AG10803 (cell line): ENCODE measurements at places on chromosomes 13 and 19.

DNA sequence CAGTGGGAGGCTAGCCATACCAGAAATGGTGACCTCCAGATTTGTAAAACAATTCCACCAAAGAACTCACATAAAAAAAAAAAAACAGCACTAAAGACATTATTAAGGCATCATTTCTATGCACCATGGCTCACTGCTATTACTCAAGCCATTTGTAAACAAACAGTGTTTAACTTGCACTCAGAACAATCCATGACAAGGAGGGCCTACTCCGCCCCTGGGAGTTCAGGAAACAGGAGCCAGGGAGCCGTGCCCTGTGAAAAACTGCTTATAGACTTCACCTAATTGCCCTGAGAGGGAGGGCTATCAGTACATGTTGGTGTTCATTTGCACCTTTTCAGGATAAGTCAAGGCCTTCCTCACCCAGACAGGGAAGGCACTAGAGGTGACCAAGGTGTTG, 103.2 kb downstream of the ZNF429 start:
- DNase-seq, result no peak

- DNase-seq, result no peak
These were observed 1.5 kb downstream of the KCNC3 start for GRCh38 chr19:50327461-50328223.

- DNase-seq, result no peak
These were observed 20.5 kb downstream of the ZNF607 start for GRCh38 chr19:37699057-37699456.

- DNase-seq, result peak; percentile 21
These were observed 497.6 kb downstream of the GPC6 start for GRCh38 chr13:93724187-93724586.

DNA sequence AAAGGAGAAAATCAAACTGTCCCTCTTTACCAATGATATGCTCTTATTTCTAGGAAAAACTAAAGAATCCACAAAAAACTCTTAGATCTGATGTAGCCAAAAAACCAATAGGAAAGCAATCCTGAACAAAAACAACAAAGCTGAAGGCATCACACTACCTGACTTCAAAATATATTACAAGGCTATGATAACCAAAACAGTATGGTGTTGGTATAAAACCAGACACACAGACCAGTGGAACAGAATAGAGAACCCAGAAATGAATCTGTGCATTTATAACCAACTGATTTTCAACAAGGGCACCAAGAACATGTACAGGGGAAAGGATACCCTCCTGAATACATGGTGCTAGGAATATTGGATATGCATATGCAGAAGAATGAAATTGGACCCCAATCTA, 9.7 kb upstream of the ZNF546 start:
- DNase-seq, result no peak

DNA sequence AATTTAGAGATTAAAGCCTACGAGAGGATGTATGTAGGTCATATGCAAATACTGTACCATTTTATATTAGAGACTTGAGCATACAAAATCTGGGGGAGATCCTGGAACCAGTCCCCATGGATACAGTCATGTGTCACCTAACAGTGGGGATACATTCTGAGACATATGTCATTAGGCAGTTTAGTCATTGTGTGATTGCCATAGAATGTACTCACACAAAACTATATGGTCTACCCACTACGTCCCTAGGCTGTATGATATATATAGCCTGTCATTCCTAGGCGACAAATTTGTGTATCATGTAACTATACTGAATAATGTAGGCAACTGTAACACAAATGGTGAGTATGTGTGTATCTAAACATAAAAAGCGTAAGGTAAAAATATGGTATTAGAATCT, 62.8 kb downstream of the WDFY2 start:
- no peak for DNase-seq

- no peak for DNase-seq
These were observed 502.8 kb downstream of the COG6 start for GRCh38 chr13:40158218-40158617.

GRCh38 chr19:10113592-10113963, 2.1 kb downstream of the P2RY11 start:
- no peak for DNase-seq

- DNase-seq, result peak; percentile 62
These were observed 47.9 kb downstream of the RUBCNL start for GRCh38 chr13:46339035-46339666.

GRCh38 chr13:73168953-73169401, 110.2 kb downstream of the KLF5 start:
- no peak for DNase-seq

GRCh38 chr19:41421973-41422372, 5.2 kb downstream of the B3GNT8 start:
- DNase-seq, result no peak

DNA sequence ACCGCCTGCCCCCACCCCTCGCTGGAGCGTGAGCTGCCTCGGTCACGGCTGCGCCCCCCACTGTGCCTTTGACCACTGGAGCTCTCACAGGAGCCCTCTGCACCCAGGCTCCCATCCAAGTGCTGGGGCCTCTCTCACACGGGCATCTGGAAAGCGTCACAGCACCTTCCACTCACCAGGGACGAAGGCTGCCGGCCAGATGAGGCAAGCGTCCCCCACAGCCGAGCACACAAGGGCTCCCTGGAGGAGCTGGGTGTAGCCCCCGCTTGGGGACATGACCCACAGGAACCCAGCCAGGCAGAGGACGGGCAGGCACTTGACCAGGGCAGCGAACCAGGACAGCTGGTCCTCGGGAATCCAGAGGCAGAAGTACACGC, 560 bp downstream of the TMEM86B start:
- no peak for DNase-seq

DNA sequence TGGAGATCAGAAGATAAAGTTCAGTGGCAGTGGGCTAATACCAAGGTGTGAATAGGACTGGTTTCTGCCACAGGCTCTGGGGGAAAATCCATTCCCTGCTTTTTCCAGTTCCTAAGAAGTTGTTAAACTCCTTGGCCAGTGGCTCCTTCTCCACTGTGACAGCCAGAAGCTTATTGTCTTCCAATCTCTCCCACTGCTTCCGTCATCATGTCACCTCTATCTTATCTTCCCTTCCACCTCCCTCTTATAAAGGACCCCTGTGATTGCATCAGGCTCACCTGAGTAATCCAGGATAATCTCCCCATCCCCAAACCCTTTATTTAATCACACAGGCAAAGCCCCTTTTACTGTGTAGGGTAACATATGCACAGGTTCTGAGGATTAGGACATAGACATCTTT, 431.2 kb upstream of the SLC10A2 start:
- no peak for DNase-seq

DNA sequence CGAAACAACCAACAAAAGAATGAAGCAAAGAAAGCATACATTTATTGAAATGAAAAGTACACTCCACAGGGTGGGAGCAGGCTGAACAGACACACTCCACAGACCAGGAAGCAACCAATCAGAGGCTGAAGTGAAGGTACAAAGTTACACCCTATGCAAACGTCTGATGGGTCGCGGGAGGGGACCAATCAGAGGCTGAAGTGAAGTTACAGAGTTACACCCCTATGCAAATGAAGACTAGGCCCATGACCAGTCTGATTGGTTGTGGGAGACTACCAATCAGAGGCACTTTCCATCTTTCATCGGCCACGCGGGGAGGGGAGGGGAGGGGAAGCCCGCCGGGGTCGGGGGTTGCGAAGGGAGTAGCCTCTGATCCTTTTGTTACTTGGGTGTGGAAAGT, 12.4 kb upstream of the FBL start:
- DNase-seq, result no peak

DNA sequence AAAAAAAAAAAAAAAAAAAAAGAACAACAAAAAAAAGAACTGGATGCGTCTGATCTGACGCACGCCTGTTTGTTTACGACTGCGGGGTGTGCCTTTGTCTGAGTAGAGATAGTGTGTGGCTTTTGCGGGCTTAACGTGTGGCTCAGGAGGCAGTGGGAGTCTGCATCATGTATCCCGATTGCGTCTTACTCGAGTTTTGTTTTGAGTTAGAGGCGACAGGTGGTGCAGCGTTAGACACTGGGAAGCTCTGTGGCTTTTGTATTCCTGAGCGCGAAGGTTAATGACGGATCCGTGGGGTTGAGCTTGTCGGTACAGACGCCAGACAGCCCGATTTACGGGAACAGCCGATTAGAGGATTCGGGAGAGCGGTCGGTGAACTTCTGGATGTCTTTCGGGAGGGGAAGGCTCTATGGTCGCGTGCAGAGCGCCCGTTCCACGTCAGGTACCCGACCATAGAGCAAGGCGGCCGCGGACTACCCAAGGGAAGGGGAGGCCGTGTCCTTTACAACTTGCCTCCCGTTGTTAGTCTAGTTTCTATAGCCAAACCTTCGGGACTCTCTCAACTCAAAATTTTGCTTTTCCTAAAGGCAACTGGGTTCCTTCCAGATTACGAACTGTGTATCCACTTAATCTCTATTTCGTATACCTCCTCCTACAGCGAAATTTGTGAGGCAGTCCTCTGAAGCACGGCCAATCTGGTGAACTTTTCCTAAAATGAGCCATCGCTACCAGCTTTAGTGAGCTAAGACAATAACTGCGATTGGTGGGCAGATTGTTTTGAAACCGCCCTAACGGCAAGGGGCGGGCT, 926 bp upstream of the HNRNPUL1 start:
- DNase-seq, result peak; percentile 81

- no peak for DNase-seq
These were observed 9.3 kb downstream of the ZNF787 start for GRCh38 chr19:56111601-56112312.

- peak; percentile 13 for DNase-seq
These were observed 2.7 kb downstream of the KLF5 start for GRCh38 chr13:73061473-73061872.

- DNase-seq, result peak; percentile 34
These were observed 438.7 kb upstream of the ARGLU1 start for GRCh38 chr13:107006661-107007060.

- DNase-seq, result no peak
These were observed 14.4 kb upstream of the WDR88 start for GRCh38 chr19:33117501-33117900.

DNA sequence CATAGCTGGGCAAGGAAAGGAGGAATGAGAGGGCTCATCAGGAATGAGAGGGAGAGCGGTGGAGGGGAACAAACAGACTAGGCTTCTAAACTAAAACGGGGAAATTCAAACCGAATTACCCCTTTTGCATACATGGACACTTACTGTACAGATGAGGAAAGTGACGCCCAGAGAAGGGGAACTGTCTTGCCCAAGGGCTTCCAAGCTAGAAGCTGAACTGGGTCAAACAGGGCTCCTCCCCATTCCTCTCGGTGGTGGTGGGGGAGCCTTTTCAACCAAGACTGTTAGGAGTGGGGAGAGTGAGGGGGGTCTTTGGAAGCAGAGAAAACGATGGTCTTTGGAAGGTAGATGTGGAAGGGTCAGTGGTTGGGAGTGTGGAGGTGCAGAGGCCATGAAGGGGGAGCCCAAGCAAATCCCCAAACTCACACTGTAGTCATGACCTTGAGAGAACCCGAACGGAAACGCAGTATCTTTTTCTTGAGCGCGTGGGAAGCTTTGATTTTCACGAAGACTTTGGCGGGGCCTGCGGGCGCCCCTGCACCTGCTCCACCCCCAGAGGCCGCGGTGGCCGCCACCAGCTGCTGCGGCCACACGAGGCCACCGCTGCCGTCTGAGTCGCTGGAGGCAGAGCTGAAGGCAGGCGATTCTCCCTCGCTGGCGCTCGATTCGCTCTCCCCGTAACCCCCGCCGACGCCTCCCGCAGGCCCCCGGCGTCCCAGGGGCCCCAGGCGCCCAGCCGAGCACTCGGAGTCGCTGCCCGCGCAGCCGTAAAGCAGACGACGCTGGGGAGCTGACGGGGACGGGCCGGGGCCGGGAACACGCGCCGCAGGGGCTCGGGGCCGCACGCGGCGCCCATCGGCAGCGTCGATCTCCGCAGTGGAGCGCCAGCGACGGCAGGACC, 12.3 kb upstream of the GNG8 start:
- no peak for DNase-seq

- no peak for DNase-seq
These were observed 36.5 kb upstream of the TSHZ3 start for GRCh38 chr19:31385744-31386143.

GRCh38 chr19:2234996-2235380, 1.1 kb downstream of the PLEKHJ1 start:
- no peak for DNase-seq

DNA sequence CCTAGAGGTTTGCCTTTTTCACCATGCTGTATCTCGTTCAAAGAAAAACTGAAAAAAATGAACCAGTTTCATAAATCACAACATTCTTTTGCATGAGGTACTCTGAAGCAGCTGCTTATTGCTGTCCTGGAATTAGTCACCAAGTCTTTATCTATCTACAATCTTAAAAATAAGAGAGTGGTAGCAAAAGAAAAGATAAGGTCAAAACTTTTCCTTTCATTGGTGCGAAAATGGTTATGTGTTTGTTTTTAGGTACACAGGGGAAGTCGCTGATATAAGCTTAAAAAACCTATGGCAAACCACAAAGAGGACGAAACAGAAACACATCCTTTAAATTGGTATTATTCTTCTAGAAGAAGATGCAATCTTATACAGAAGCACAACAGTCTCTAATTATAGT, 20.7 kb downstream of the OBI1 start:
- DNase-seq, result no peak

- DNase-seq, result no peak
These were observed 29.4 kb downstream of the ANKRD10 start for GRCh38 chr13:110885516-110885915.

DNA sequence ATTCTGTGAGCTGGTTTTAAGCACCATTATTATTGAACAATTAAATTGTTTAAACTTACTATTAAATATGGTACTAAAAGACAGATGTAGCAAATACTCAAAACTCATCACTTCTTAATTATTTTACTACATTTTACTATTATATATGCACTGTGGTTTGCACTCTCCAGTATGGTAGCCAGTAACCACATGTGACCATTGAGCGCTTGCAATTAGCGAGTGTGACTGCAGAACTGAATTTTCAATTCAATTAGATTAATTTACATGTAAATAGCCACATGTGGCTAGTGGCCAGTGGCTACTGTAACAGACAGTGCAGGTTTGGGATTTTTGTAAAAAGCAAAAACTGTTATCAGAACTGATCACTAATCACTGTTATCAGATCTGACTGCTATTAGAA, 208.2 kb upstream of the SOX21 start:
- DNase-seq, result no peak

DNA sequence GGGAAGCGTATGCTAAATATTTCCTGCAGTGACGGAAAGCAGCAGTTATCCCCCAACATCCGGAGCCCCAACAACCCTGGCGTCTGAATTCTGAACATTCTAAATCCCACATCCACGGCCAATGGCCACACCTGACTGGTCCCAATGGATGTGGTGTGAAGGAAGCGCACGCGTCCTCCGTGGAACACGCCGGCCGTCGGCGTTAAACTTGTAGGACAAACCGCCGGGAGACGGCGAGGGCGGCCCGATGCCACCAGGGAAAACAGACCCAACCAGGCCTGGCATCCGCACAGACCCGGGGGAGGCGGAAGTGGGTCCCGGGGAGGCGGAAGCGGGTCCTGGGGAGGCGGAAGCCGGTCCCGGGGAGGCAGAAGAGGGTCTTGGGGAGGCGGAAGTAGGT, 3.2 kb downstream of the SHC2 start:
- DNase-seq, result no peak
